ENCODE measurements at places on chromosomes 4 and X.

DNA sequence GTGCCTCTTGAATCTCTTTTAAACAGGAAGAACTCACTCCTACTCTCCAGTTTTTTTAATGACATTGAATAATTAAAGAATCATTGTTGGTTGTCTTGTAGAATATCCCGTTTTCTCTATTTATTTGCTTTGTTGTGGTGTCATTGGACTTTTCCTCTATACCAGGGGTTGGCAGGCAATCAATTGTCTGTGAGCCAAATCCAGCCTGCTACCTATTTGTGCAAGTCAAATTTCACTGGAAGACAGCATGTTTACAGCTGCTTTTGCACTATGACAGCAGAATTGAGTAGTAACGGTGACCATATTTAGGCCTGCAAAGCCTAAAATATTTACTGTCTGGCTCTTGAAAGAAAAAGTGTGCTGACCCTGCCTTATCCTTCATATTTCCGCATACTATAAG, 34.8 kb downstream of the POLA1 start:
- no peak for DNase-seq

- no peak for DNase-seq
These were observed 37.4 kb downstream of the PPA2 start for GRCh38 chr4:105436414-105436813.

- DNase-seq = no peak
These were observed 117.3 kb downstream of the KLHL8 start for GRCh38 chr4:87103086-87103485.

DNA sequence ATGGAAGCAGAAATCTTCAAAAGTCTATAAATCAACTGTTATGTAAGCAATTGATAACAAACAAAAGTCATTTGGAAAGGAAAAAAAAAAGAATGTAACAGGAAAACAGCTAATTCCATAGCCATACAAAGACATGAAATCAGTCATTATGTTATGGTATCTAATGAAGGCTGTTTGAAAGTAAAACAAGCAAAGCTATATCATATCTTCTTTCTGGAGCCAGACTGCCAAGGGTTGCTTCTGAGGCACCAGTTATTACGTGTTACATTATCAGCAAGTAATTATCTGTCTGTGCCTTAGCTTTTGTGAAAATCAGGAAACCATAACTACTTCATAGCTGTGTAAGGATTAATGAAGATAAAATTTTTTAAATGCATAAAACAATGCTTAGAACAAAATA, 480.2 kb downstream of the FAT4 start:
- no peak for DNase-seq

DNA sequence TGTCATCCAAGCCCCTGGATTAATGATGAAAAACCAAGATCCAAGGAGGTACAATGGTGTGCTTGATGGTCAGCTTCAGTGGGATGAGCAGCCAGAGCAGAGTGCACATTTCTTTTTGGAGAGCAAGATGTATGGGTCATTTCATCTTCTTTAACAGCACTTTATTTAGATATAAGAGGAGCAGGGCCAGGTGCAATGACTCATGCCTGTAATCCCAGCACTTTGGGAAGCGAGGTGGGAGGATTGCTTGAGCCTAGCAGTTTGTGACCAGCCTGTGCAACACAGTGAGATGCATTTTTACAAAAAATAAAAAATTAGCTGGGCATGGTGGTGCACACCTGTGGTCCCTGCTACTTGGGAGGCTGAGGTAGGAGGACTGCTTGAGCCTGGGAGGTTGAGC, 45.3 kb upstream of the MAP3K15 start:
- DNase-seq = no peak

GRCh38 chrX:110989447-110989846, 106.5 kb upstream of the PAK3 start:
- DNase-seq = no peak

- no peak for DNase-seq
These were observed 38.8 kb downstream of the SEC31A start for GRCh38 chr4:82851885-82852750.

DNA sequence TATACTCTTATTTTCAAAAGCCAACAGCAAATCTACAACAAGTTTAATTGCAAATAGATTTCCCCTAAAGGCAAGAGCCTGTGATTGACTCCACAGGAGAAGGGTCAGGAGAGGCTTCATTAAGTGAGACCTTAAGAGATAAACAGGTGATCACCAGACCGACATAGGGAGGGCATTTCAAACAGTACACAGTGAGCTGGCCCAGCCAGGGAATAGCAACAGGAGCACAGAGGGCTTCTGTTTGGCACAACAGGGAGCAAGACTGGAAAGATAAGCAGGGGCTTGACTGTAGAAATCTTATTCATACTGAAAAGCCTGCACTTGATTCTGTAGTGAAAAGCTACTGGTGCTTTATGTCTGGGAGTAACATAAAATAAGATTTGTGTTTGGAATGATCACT, 3.9 kb downstream of the RUFY3 start:
- no peak for DNase-seq

DNA sequence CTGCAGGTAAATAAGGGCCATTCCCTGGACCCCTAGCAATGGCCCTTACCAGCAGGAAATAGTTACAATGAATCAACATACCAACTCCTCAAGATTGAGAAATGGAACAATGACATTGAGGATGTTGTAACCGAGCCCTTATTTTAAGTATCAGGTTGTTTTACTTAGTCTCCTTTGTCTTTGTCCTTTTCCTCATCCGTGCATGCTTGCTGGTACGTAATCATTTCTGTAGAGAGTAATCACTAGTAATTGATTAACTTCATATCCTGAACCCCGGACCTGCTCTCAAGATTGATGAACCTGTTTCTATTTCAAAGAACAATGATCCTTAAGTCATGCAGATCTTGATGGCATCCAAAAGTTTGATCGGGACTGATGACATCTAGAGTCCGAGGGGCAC, 98.6 kb upstream of the LANCL3 start:
- no peak for DNase-seq

- DNase-seq = no peak
These were observed 9.1 kb downstream of the HTRA3 start for GRCh38 chr4:8278421-8279287.

DNA sequence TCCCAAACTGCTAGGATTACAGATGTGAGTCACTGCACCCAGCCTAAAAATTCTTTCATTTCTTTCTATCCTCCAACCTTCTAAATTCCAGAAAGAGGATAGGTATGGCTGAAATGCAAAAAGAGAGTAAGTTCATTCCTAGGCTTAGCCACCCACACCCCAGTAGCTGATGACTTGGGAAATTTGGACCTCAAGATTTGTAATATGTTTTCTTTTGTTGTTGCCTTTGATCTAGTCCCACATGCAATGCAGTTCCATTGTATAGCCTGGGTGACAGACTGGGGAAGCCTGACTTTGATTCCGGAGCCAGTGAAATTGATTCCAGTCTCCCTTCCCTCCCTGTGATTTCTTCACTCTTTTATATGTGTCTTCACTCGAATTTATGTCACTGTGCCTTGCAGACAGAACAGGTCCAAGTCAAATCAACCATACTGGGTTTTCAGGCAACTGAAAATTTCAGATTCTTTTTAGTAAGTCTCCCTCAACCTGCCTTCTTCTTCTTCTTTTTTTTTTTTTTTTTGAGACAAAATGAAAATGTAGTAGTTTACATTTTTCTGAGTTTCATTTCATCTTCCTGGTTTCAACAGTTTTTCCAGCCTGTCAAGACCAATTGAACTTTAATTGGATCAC, 176.2 kb upstream of the RBPJ start:
- DNase-seq = no peak

GRCh38 chr4:54727346-54727745, 69.6 kb downstream of the KIT start:
- no peak for DNase-seq

- no peak for DNase-seq
These were observed 213.4 kb upstream of the S100G start for GRCh38 chrX:16436348-16437188.

DNA sequence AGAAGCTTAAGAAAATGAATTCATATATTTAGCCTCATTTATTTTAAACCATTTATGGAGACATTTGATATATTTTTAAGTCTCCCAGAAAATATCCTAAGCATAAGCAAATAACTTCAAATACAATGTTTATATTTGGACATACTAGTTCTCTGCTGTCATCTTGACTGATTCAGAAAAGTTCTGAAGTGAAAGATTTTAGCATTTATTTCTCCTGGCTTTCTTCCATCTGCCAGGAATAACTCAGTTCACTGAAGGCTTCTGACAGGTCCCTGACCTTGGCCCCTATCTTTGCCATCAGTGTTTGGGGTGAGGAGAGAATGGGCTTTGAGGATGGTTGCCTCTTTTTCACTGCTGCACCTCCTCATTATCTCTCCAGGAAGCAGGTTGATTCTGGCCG, 115.7 kb downstream of the SLIT2 start:
- DNase-seq = no peak

DNA sequence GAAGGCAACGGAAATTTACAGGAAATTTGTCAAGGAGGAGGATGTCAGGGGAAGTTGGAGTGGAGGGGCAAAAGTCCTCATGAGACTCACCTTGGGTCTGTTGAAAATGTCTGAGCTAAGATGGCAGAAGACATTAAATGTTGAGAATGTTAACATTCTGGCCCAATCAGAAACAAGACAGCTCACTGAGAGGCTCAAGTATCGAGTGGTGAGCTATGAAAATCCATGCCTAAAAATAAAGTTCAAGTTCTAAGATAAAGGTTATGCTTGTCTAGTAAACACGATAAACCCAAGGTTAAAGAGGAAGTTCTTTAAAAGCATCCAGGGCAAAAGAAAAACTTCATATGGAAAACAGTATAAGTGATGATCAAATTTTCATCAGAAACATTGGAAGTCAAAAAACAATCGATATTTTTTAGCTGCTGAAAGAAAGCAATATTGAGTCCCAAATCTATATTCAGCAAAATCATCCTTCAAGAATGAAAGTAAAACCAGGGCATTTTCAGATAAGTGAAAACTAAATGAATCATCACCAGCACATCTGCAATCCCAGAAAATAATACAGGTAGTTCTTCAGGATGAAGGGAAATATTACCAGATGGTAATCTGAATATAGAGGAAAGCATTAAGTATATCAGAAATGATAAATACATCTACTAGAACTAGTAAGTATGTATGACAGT, 462.4 kb downstream of the TLL1 start:
- no peak for DNase-seq

DNA sequence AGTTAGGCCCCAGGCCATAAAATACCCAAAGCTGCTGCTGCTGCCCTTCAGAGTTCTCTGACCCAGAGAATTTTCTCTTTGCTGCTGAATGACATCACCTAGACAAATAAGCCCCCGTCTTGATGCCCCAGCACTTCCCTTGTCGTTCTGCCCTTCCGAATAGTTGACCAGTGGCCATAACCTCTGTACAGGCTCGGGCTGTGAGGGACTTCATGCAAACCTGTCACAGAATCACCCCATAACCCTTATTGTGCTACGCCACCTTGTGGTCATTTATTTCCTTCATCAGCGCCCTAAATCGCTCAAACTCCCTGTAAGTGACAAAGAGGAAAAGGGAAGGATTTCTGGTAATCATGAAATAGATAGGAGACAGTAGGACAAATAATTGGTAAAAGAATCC, 18.8 kb downstream of the SPACA5 start:
- no peak for DNase-seq

DNA sequence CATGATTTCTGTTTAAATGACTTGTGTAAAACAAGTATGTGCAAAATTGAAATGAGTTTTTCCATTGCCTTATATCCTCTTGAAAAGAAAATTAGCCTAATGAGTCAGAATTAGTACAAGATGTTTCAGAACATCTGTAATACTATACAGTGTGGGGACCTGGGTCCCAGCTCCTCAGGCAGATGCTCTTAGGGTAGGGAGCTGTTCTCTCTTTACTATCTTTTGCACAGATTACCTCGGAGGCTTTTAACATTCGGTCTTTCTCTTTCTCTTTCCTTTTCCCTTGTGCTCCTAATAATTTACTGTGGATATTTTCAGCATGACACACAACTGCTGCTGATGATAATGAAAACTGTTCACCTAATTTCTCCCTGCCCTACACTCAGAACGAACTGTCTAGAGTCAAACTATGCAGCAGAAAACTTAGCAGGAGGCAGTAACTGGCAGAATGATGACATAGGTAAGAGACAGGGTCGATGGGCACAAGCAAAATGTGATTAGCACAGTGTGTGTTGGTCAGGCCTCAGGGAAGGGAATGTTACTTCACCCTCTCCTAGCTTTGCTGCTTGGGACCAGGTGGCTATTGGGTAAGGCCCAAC, 455.3 kb downstream of the PDHA2 start:
- DNase-seq = no peak

GRCh38 chrX:136659174-136659573, 11.2 kb downstream of the CD40LG start:
- no peak for DNase-seq

GRCh38 chrX:39886282-39886681, 211.5 kb downstream of the BCOR start:
- DNase-seq = no peak

GRCh38 chr4:20420916-20421602, 169.4 kb downstream of the SLIT2 start:
- no peak for DNase-seq

DNA sequence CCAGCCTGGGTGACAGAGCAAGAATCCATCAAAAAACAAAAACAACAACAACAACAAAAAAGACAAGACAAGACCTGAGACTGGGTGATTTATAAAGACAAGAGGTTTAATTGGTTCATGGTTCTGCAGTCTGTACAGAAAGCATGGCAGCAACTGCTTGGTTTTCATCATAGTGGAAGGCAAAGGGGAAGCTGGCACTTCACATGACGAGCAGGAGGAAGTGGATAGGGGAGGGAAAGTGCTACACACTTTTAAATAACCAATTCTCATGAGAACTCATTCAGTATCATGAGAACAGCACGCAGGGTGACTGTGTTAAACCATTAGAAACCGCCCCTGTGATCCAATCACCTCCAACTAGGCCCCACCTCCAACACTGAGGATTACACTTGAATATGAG, 28.4 kb upstream of the SLC10A7 start:
- no peak for DNase-seq

DNA sequence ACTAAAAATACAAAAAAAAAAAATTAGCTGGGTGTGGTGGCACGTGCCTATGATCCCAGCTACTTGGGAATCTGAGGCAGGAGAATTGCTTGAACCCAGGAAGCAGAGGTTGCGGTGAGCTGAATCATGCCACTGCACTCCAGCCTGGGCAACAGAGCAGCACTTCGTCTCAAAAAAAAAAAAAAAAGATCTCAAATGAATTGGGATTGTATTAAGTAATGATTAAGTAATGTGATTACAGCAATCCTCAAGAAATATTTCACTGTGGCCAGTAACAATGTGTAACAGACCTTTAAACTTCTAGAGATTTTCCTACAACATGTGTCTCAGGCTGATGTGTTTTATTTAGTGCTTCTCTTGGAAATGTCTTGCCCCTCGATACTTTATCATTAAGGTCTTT, 46.8 kb downstream of the PKD2 start:
- no peak for DNase-seq

DNA sequence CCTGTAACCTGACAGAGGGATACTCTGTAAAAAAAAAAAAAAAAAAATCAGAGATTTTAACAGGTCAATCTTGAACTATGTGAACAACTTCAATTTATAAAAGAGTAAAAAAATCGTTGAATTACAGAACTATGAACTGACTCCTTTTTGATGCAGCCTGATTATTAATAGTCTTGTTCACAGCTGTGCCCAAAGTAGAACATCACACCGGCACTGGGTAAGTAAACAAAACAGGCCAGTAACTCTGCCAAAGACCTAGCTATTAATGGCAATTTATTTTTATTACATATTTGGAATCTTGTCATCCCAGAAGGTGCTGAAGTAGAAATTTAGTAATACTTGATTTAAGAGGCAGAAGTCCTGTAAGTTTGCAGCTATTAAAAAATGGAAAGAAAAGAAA, 31.4 kb downstream of the CPE start:
- no peak for DNase-seq

- no peak for DNase-seq
These were observed 99.0 kb upstream of the DUSP21 start for GRCh38 chrX:44744799-44745198.
